ENCODE measurements at places on chromosomes 3 and 15.
A peak's percentile ranks its signal among the peaks of the same experiment; 100 is the strongest.

- DNase-seq: no peak
Observed at GRCh38 chr15:41691471-41691870, 31.3 kb downstream of the MGA start.

DNA sequence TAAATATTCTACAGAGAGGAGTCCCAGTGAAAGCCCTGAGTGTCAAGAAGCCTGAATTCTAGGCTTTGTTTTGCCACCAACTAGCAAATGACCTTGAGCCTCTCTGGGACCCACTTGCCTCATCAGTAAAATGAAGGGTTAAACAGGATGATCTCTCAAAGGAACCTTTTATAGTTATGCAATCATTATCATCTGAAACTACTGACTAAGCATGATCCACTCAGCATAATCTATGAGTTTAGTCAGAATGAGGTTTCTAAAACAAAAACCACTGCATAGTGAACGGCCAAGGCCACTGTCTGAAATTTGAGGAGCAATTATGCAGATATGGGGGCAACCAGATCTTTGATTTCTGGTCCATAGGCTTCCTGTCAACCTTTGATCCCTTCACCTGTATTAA is 319.0 kb downstream of the MECOM start:
- no peak for DNase-seq

- no peak for DNase-seq
Observed at GRCh38 chr3:126485176-126485897, 9.6 kb upstream of the ZXDC start.

GRCh38 chr15:50890751-50891150 is 17.7 kb upstream of the AP4E1 start:
- DNase-seq: no peak

- no peak for DNase-seq
Observed at GRCh38 chr3:127479449-127479848, 111.1 kb downstream of the TPRA1 start.

DNA sequence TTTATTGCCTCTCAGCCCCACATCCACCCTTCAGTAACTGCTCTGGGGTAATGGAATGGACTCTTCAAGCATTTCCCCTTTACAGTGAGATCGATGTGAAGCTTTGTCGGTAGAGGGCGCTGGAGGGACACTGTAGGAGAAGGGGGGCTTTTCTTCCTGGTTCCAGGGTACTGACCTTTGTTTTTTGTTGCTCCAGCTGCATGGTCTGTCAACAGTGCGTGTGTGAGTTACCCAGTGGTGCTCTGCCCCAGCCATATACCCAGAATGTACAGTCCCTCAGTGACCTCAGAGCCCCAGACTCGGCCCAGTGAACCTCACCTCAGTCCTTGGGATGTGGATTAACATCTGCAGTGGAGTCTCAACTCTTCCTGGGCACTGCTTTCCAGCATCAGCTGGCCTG is 180.3 kb upstream of the TSC22D2 start:
- DNase-seq: peak; percentile 1

GRCh38 chr3:35638980-35639253 is 408 bp upstream of the ARPP21 start:
- DNase-seq: no peak

- DNase-seq: no peak
Observed at GRCh38 chr15:48796930-48797329, 13.9 kb downstream of the CEP152 start.

GRCh38 chr3:156463123-156463522 is 91.8 kb downstream of the SSR3 start:
- no peak for DNase-seq

DNA sequence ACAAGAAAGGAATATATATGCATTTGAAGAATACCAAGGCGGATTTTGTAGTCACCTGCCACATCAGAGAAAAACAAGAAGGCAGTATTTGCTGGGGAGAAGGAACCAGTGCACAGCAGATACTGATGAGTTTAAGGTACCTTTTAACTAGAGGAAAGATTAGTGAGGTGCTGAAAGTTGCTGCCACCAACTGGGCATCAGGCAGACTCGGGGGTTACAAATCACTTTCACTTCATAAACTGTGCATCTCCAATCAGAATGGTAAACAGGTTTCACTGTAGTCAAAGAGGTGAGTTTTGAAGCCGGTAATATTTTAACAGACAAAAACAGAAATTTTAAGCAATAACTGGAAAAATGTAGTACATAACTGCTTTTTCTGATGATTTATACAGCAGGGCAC is 4.1 kb downstream of the FBN1 start:
- no peak for DNase-seq

DNA sequence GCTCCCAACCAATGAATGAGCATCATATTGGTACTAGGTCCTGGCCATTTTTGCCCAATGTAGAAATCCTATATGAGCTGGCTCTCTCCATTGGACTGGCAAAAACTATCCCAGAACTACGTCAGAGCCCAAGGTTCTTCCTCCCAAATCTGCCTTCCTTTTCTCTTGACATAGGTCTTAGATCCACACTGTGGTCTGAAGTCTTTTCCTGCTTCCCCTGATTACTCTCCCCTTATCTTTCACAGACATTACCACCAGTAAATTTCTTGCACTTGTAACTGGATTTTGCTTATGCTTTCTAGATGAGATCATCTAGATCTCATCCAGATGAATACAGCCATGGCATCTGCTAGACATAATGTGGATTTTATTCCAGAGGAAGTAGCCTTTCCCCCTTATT is 141.2 kb upstream of the GADL1 start:
- no peak for DNase-seq

- DNase-seq: no peak
Observed at GRCh38 chr3:190617185-190617584, 103.3 kb downstream of the IL1RAP start.

GRCh38 chr3:54123776-54124196 is 1.4 kb downstream of the CACNA2D3 start:
- no peak for DNase-seq

- no peak for DNase-seq
Observed at GRCh38 chr3:158794936-158795518, 6.8 kb upstream of the MFSD1 start.

DNA sequence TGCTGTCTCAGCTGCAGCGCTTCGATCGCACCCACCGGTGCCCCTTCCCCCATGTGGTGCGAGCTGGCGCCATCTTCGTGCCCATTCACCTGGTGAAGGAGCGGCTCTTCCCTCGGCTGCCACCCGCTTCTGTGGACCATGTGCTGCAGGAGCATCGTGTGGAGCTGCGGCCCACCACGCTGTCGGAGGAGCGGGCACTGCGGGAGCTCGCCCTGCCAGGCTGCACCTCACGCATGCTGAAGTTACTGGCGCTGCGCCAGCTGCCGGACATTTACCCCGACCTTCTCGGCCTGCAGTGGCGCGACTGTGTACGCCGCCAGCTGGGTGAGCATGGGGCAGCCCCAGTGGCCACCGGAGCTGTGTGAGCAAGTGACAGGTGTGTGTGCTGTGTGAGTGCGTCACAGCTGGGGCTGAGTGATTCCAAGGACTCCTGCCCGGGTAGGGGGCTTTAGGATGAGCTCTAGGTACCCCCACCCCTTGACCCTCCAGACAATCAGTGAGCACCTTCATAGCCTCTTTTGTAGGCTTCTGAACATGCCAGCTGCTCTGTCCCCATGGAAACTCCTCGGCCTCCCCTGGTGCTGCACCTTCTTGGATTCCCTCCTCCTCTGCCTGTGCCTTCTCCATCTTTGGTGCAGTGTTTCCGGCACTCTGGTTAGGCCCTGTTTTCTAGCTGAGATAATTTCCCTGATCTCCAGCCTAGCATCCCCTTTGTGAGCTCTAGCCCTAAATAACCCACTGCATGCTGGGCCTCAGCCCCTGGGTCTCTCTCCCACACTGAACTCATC is 7.0 kb downstream of the C15orf39 start:
- DNase-seq: no peak

DNA sequence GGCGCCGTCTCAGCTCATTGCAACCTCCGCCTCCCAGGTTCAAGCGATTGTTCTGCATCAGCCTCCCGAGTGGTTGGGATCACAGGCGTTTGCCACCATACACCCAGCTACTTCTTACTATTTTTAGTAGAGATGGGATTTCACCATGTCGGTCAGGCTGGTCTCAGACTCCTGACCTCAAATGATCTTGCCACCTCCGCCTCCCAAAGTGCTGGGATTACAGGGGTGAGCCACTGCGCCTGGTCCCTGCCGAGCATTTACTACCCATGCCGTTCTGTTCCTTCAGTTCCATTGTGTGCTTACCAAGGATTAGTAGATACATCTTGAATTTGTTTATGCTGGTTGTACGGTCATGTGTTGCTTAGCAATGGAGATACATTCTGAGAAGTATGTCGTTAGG is 10.3 kb downstream of the CHD2 start:
- no peak for DNase-seq

GRCh38 chr3:105414841-105415240 is 48.1 kb downstream of the ALCAM start:
- no peak for DNase-seq

DNA sequence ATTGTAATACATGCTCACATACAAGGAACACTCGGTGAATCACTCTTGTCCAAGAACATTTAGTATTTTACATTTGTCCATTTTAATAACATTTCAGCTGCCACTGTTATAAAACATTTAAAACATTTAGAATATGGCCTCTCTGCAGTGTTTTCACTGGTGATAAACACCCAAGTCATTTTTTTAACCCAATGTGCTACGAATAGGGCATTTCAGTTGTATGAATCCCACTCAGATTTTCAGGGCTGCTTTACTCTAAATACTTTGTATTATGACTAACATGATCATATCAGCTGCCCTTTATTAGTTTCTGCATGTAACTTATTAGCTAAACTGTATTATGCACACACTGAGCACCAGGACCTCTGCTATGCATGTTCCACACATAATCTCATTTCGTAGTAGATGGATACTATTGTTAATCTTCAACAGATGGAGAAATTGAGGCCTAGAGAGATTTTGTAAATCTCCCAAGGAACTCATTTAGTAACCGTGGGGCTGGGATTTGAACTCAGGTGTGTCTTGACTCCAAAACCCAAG is 148.6 kb upstream of the CDIN1 start:
- no peak for DNase-seq

DNA sequence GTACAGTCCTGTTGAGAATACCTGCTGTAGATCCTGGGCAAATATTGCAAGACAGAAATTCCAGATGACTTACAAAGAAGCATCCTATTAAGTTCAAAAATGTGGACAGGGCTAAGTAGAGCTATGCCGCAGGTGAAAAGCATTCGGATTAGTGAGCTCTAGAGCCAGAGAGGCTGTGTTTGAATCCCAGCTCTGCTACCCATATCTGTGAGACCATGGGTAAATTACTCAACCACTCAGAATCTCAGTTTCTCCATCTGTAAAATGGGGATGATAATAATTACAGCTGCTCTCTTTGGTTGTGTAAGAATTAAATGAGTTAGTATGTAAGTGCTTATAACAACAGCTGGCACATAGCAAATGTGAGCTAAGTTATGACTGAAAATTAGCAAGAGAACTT is 3.9 kb downstream of the ADAMTS7 start:
- DNase-seq: no peak

- DNase-seq: no peak
Observed at GRCh38 chr3:15924914-15925313, 127.1 kb upstream of the ANKRD28 start.

GRCh38 chr3:174162550-174162949 is 696.6 kb upstream of the NAALADL2 start:
- no peak for DNase-seq

DNA sequence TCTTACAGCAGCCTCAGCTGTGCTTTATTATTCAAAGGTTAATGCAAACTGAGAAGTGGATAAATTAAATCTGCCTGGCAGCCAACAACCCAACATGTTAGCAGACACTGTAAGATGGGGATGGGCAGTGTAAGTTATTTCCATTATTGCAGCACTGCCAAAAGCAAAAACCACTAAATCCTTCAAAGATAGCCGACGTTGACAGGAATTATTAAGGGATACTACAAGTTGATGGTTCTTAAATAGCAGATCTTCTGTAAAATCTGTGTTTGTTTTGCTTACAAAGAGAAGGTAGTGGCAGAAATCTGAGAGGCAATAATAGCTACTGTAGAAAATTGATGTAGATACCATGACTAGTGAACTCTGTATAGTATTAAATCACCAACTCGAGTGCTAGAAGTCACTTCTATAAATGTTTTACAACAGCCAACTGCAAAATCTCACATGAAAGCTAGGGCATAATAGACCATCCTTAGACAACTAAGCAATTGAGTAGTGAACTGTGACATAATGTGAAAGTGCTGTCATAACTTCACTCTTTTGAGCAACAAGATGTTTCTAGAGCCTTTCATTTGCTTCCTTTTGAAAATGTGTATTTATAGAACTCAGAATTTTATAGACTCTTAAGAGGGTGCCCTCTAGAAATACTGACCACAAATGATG is 278.6 kb downstream of the UBE2E2 start:
- DNase-seq: no peak

Measured in stimulated activated CD4-positive, alpha-beta T cell treated with anti-CD3 and anti-CD28 coated beads, Interleukin-1b, Interleukin-23, amount 100 ng/mL, for 4 hours (primary cell).